ENCODE measurements at places on chromosomes 2 and 18.

DNA sequence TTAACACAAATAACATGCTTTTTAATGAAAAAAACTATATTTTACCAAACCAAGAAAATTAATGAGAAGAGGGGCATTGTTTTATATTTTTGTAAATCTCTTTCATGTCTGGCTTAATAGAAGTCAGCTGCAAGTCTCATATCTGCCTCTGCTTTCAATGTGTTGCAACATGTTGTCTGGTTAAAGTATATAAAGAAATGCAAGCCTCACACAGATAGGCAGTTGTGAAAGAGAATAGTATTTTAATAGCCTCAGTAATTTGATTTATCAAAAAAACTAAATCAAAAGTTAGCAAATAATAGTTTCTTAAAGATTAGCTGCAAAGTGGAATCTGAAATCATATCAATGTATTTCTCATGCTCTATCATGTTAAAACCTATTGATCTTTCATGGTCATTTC is 52.9 kb upstream of the NCOA1 start:
- DNase-seq = no peak

DNA sequence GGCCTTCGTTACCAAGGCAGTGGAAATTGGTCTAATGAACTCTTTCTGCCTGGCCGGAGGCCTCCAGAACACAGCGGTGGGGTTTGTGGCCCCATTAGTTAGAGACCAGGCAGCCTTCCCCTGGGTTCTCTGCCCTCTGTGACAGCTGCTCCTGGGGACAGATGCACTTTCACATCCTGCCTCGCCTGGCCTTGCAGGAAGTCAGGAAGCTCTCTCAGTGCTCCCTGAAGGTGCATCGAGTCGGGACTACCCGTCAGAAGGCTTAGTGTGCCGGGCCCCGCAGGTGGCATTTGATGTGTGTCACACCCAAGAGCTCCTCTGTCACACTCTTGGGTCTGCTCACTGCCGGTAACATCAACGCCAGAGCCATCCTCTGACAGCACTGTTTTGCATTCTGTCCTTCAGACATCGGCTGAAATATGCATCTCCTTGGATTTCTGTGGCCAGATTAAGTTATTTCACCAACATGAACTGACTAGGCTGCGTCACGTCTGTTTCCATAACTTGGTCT is 158.3 kb downstream of the LDLRAD4 start:
- DNase-seq = peak; percentile 61

DNA sequence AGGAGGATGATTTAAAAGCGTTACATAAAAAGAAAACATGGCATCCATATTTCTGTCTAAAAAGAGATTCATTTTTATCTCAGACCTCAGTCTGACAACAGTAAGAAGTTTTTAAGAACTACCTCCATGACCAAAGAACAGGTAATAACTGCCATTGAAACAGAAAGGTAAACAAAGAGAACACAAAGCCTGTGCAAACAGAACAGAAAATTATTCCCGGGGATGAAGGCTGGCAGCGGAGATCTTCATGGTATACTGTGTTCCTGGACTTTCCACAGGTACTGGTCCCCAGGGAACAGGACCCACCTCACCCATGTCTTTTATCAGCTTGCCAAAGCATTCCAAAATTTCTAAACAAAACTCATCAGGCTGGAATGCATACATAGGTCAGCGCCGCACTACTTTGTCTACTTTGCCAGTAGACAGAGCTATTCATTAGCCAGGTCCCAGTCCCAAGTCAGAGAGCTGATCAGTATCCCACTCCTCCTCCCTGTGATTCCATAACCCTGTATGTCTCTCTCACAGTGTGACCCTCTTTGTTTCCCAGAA is 277.3 kb downstream of the MBD2 start:
- no peak for DNase-seq

GRCh38 chr2:150609831-150610582 is 122.5 kb upstream of the RND3 start:
- DNase-seq = no peak

GRCh38 chr18:45526114-45526841 is 89.0 kb upstream of the SLC14A2 start:
- DNase-seq = no peak

DNA sequence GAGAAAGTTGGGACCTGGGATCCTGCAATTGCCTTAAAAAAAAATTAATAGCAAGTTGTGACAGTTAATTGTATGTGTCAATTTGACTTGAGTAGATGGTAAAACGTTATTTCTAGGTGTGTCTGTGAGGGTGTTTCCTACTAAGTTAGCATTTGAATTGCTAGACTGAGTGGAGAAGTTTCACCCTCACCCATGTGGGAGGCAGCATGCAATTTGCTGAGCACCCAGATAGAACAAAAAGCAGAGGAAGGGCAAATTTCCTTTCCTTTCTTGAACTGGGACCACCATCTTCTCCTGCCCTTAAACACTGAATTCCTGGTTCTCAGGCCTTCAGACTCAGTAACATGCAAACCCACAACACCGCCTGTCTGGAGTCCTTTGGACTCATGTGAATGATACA is 455.7 kb downstream of the GALR1 start:
- no peak for DNase-seq

- no peak for DNase-seq
Measured at GRCh38 chr2:138291805-138292204, 209.8 kb upstream of the SPOPL start.

- DNase-seq = peak; percentile 30
Measured at GRCh38 chr18:47754311-47755101, 176.0 kb downstream of the SMAD2 start.
